Eye (tissue), 1 donor: ENCODE measurements at places on chromosomes 1 and 21.

DNA sequence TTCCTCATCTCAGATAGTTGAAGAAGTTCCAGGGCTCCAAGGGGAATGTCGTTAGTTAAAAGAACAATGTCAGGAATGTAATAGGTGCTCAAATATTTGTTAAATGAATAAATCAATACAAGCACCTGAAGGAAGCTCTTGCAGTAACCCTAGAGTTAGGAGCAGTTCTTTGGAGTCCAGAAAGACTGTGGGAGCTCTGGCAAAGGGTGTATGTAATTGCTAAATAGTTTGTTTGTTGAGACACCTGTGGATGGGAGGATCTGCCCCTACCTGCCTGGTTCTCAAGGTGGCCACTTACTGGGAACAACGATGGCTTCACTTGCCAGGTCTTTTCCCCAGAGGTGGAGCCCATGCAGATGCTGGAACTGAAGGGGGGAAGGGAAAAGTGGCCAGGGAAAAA is 27.5 kb upstream of the JUN start:
- no peak for DNase-seq

- DNase-seq, result peak; percentile 78
These were observed 17.2 kb downstream of the CTNNBIP1 start for GRCh38 chr1:9892563-9893528.

- no peak for DNase-seq
These were observed 47.1 kb upstream of the ATP1A1 start for GRCh38 chr1:116325922-116326321.

- peak; percentile 61 for DNase-seq
These were observed 203.2 kb downstream of the RHOU start for GRCh38 chr1:228938537-228938901.

DNA sequence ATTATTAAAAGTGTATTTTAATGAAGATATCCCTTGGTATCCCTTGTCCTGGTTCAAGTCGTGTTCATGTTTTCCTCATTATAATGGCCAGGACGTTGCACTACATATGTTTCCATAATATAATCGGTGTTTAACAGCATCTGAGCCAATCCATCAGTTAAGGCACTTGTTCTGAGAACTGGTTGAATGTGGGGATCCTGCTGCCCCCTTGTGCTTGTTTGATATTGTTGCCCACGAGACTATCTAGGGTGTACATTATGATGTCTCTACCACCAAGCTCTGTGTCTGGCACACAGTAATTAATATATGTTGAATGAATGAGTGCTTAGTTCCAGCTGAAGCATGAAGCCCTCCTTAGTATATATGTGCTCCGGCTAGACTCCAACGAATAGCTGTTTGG is 193.0 kb downstream of the CACNA1E start:
- peak; percentile 72 for DNase-seq

DNA sequence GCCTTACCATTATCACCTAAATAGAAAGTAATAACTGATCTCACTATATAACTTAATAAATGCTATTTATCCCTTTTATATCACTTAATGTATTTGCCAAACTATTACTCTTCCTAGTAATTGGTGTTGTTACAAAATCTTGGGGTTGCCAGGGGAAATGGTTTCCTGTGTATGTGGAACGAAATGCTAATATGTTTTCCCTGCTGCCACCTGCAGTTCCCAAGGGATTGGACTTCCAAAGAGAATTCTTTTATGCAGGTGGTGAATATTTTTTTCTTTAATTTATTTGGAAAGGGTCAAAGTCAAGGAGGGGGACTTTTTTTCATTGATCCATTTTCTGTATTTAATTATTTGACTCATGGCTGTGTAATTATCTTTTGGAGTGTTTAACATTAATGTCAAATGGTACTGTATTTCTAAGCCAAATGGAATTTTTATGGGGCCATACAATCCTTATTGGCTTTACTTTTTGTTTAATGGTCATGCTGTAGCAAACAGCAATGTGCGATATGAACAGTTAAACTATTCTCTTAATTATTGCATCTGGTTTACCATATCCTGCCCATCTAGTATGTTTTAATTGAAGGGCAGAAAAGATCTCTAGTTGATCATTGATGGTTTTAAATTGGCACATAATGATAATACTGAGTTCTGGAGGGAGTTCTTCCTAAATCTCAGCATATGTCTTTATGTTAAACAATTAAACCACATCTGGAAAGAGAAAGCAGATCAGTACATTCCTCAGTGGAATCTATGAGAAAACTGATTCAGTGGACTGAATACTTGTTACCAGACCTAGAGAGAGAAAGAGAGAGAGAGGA is 486.3 kb downstream of the TTLL7 start:
- DNase-seq, result no peak

DNA sequence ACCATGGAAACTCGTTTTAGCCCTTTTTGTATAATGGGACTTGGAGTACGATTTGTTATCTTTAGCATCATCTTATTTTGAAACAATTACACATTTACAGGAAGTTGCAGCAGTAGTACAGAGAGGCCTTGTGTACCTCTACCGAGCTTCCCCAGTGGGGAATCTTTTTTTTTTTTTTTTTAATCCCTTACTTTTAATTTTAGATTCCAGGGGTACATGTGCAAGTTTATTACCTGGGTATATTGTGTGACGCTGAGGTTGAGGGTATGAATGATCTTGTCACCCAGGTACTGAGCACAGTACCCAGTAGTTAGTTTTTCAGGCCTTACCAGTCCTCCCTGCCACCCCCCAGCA is 45.9 kb downstream of the HHAT start:
- DNase-seq, result no peak

GRCh38 chr1:155978325-155978972 is at the start of gene ARHGEF2:
TSS of gene ARHGEF2 (minus strand) at chr1:155978547. CDS start at chr1:155978427, 120 bp downstream.
- peak; percentile 83 for DNase-seq

DNA sequence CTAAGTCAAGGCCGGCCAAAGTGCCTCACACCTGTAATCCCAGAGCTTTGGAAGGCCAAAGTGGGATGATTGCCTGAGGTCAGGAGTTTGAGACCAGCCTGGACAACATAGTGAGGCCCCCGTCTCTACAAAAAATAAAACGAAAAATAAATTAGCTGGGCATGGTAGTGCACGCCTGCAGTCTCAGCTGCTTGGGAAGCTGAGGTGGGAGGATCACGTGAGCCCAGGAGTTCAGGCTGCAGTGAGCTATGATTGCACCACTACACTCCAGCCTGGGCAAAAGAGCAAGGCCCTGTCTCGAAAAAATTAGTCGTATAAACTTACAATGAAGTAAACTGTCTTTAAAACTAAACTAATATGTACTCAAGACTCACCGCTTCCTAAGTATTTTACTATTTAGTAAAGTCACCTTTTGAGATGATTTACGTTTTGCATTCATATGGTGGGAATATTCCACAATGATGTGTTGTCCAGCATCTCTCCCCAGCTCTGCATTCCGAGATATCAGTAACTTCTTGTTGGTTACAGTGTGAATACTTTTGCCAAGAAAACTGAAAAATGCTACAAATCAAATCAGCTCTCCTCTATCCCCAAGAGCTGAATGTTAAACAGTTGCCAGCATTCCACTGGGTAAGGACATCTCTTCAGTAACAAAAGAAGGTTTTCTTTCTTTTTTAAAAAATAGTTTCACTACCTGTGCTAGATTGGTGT is 84.9 kb upstream of the C21orf91 start:
- no peak for DNase-seq

- DNase-seq, result no peak
These were observed 415.3 kb upstream of the CAMK1G start for GRCh38 chr1:209168204-209168603.

- no peak for DNase-seq
These were observed 7.5 kb downstream of the NCDN start for GRCh38 chr1:35564884-35565741.

- DNase-seq, result no peak
These were observed 256.3 kb upstream of the IRF2BP2 start for GRCh38 chr1:234866007-234866866.

- no peak for DNase-seq
These were observed 20.9 kb upstream of the PPIE start for GRCh38 chr1:39717809-39718208.

GRCh38 chr1:27970401-27970800 is 10.6 kb downstream of the XKR8 start:
- no peak for DNase-seq

DNA sequence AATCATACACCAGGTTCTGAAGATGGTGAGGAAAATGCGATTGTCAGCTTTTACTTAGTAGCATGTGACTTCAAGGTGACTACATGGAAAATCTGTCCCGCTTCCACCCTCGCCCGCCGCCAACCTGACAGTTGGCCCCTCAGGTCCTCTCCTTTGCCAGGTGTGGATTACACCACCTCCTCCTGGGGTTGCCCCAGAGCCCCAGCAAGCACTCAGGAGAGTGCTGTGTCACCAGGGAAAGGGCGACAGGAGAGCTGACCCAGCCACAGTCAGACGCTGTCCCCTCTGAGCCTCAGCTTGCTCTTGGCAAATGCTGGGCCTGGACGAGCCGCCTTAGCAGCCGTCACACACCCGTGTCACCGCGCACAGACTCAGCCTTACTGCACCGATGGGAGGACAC is 17.9 kb downstream of the PTTG1IP start:
- no peak for DNase-seq

GRCh38 chr1:189899686-189900425 is 577.8 kb downstream of the BRINP3 start:
- peak; percentile 84 for DNase-seq

DNA sequence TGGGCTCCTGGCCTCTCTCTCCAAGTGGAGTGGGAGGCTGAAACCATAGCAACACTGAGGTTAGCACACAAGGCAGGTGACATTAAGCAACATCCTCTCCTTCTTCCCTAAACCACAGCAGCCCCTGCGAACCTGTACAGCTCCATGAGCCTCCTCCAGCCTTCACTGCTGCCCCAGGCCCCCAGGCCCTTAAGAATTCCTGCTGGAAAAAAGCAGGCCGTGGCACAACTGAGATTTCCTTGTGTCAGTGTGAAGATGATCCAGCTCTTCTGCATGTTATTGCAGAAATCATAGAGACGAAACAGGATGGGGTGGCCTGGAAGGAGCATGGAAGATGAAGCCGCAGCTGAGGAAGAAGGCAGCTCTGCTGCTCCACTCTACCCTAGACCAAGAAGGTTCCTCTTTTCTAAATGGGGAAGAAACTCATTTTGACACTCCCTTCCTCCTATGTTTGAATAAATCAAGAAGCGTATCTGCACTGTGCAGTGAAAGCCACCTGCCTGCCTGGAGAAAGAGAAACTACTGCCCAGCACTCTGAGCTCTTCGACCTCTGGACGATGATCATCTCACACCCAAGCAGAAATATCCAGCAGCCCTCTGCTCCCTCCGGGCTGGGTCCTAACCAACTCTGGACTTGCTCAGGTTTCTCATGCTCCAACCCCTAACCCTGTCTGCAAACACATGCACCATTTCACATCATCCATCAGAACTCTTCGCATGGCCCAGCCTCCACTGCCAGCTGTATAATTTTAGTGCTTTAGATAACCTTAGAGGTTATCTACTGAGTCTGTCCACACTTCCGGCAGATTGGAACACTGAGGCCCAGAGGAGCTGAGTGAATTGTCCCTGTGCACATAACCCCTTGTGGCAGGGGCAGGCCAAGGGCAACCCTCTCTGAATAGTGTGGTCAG is 20.7 kb downstream of the SH3BP5L start:
- no peak for DNase-seq

DNA sequence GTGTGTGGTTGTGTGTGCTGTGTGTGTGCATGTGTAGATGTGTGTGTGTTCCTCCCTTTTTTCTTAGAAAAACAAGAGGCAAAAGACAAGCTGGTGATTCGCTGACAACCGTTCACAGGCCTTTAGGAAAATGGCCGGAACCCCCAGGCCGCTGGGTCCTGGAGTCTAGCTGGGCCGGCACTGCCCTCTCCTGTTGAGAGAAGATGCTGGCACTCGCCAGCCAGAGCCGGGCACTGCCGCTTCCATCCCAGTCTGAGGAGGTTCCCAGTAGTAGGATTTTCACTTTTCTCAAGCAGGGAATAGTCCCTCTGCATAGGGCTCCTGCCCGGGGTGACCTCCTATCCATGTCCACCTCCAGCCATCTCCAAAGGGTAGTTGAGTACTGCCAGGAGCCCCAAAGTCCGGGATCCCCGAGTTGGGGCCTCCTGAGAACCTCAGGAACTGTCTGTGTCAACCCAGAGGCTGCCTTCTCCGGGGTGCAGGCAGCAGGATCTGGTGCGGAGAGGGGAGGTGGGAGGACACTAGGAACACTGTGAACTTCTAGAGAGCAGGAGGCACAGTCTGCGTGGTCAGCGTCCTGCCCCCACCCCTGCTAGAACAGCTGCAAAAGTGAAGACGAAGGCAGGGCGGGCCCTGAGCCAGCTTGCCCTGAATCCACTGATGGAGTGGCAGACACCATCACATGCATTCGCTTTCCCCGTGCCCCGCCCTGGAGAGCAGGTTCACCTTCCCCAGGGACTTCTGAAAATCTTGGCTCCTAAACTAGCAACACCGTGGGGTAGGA is 44.1 kb upstream of the ARHGEF16 start:
- DNase-seq, result peak; percentile 86

GRCh38 chr1:3680488-3681230 is 28.3 kb downstream of the TP73 start:
- no peak for DNase-seq

GRCh38 chr1:230300322-230301301 is 125.5 kb downstream of the PGBD5 start:
- no peak for DNase-seq

DNA sequence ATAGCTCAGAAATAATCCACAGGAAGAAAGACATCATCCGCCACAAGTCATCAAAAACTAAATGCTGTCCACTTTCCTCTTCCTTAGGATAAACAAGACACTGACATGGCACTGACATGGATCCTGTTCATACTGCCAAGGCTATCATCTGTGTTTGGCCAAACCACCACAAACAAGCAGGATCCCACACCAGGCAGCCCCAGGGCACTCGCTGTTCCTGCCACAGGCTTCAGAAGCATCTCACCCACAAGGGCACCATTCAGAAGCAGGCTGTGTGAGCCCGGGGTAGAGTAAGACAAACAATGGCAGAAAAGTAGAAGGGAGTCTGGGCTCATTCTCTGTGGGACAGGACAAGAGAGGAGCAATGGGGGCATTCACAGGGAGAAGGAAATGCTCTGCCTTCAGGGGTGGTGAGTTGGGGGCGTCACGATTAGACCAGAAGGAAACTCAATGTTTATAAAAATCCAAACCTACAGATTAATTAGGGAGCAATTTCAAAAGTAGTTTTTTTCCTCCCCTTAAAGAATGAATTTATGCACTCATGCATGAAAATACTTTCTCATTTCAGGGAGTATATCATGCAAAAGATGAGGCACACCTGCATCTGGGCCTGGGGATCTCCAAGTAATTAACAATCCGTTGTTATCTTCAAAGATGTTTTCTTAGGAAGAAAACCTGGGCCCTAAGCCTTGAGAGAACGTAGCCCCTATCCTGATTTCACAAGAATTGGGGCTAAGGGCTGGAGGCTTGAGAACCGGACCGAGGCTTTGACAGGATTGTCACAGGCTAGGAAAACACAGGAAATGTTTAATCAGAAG is 43.3 kb upstream of the ATP1A1 start:
- no peak for DNase-seq

DNA sequence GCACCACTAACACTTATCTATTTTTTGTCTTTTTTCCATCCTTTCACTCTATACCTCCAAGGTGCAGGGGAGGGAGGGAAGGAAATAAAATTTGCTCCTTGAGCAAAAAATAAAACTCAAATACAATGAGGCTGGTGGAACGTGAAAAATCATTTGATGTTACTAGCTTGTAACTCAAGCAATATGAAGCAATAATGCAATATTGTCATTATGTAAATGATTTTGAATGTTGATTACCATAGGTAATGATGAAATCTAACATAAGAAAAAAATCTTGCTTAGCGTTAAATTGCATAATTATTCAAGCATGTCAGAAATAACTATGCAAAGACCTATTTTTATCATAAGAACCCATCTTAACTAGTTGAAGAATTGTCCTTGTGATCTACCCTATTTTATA is 277.7 kb downstream of the KCTD3 start:
- no peak for DNase-seq

GRCh38 chr1:165854101-165854845 is 26.9 kb downstream of the UCK2 start:
- DNase-seq, result no peak

- no peak for DNase-seq
These were observed 135.2 kb downstream of the NTPCR start for GRCh38 chr1:233085566-233085965.
